T-cell (primary cell): ENCODE measurements at places on chromosomes 6 and 20.
A peak's percentile ranks its signal among the peaks of the same experiment; 100 is the strongest.

GRCh38 chr6:54245265-54245664 lies 63.0 kb upstream of the TINAG start:
- DNase-seq = no peak

DNA sequence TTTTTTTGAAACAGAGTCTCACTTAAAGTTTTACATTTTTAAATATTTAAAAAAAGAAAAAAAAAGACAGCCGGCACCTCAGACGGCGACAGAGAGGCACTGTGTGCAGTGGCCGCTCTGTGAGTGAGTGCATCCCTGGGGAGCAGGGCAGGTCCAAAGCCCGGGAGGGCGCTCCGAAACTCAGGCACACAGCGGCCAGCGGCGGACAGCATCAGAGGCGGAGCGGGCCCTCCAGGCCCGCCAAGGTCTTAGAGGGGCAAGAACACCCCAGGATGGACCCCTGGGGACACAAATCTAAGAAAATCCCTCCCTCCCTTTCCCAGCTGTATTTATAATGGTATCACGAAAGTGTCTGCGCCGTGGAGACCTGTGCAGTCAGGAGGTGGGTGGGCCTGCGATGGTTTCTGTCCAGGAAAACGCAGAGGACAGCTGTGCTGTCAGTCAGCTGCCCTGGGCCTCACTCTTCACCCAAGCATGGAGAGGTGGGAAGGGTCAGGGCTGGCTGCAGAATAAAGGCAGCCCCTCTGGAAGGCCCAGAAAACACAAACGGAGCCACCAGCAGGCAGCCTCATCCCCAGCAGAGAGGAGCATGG lies 43.8 kb downstream of the TAF4 start:
- DNase-seq = no peak

DNA sequence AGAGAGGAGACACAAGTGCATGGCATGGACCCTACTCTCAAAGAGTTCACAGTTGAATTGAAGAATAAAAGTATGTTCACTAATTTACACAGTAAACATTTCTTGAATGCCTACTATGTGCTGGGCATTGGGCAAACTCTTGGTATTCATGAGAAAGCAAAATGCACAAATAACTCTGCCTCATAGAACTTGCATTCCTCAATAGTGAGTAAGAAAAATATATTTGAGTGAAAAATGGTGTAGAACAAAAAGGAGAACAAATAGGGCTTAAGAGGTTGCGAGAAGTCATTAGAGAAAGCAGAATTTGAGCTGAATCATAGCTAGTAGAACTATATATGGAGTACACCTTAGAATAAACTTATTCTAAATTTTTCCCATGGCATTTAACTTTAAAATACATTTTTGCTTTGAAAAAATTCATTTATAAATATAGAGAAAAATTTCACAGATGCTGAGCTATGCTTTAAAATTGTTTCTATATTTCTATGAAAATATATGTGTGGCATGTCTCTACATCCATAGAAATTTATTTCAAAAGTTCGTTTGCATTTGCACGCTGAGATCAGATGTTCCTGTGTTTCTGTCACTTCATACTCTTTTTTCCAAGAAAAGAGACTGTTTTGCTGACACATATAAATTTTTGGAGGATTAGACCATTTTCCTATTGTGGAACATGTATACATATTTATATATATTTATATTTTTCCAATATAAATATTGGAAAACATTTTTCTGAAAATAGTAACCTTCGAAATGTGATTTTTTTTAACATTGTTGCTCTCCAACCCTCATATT lies 236.1 kb downstream of the KCNQ5 start:
- no peak for DNase-seq

GRCh38 chr6:110949679-110950285 lies 8.7 kb upstream of the GTF3C6 start:
- DNase-seq = no peak

DNA sequence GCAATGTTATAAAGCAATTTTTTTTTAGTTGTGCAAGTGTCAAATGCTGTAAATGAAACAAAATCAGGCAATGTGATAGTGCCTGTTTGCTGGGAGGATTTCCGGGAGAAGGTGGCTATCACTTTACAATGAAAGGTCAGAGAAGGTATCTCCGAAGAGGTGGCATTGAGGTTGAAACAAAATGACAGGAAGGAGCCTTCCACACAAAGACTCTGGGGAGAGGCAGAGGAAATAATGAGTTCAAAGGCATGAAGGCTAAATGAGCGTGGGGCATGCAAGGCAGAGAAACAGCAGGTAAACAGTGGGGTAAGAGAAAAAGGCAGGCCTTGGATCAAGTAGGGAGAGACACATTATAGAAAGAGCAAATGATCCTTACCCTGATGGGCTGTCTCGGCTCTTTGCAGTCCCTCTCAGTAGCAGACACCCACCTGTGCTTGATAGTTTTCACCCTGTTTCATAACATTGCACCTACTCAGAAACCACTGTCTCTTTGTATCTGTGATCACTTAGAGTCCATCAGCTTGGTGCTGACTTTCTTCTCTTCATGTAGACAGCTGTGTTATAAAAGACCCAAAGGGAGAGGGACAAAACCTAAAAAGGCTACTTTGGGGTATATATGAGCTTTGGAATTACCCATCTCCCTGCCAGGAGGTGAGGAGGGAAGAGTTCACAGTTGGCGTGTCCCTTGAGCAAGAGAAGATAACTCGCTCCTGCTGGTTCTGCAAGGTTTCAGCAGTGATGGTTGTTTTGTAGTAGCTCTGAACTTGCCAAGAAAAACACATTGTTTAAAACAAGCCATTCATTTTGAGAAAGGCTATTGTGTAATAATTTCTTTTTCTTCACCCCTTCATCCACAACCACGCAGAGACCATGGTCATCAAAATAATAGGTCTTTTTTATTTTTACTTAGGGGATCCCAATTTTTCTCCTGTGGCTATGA lies 22.3 kb downstream of the NRN1 start:
- DNase-seq = peak; percentile 13

GRCh38 chr20:22579119-22579427 lies 5.3 kb downstream of the FOXA2 start:
- no peak for DNase-seq

DNA sequence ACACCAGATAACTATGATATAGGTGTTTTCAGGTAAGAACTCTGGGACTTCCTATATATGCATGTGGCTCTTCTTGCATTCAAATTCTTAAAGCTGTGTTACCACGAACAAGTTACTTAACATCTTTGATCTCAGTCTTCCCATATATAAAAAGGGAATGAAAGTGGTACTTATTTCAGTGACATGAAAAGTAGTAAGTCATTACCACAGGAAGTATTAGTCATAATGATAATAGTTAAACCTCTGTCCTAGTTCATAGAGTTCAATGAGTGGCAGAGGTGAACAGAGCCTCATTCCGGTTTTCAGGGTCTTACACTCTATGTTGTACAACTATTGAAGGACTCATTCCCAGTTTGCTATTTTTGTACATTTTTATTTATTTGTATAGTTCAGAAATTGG lies 237.0 kb downstream of the NKAIN2 start:
- no peak for DNase-seq

DNA sequence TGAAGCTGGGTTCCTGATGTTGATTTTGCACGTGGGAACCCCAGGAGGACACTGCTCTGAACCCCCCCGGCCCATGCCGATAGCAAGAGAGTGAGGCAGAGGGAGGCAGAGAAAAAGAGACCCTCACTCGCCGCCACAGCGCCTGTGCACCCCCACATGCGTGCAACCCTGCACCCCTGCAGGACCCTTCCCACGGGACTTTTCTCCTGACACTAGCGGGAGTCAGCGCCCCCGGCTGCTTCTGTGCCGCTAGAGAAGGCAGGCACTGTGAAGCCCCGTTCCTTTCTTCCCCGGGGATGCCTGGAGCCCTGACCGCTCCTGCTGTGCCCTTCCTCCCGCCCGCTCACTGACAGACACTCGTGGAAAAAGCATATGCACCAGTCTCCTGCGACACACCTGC lies 67.4 kb downstream of the GMPR start:
- no peak for DNase-seq

- DNase-seq = no peak
These were observed 334.6 kb downstream of the ESR1 start for GRCh38 chr6:152142105-152142504.

DNA sequence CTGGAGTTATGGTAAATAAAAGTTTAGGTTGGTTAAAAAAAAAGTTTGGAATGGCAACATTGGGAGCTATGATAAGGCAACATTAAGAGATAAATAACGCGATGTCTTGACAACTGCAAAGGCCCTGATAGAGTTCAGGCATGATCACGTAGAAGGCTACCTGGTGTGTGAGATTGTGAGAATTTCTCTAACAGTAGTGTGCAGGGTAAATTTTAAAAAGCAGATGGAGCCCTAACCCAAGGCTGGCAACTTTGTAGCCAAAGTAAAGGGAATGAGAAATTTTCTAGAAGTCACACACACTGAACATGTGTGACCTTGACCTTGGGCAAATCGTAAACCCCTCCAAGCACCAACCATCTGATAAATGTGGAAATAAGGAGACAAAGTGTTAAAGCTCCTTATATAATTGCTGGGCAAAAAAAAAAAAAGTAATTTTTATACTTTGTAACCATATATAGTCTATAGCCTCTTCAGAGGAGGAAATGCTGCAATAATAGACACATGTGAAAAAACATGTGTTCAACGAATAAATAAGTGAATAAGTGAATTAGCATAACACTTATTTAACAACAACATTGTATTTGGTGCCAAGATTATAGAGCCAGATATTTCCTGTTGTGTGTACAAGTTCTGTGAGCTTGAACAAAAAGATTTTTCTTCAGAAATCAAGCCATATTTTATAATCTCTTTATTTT lies 18.2 kb downstream of the KCNQ5 start:
- no peak for DNase-seq

GRCh38 chr6:107744927-107745326 lies 79.2 kb downstream of the SCML4 start:
- no peak for DNase-seq

- DNase-seq = no peak
These were observed 21.6 kb upstream of the GFOD1 start for GRCh38 chr6:13508711-13509705.

DNA sequence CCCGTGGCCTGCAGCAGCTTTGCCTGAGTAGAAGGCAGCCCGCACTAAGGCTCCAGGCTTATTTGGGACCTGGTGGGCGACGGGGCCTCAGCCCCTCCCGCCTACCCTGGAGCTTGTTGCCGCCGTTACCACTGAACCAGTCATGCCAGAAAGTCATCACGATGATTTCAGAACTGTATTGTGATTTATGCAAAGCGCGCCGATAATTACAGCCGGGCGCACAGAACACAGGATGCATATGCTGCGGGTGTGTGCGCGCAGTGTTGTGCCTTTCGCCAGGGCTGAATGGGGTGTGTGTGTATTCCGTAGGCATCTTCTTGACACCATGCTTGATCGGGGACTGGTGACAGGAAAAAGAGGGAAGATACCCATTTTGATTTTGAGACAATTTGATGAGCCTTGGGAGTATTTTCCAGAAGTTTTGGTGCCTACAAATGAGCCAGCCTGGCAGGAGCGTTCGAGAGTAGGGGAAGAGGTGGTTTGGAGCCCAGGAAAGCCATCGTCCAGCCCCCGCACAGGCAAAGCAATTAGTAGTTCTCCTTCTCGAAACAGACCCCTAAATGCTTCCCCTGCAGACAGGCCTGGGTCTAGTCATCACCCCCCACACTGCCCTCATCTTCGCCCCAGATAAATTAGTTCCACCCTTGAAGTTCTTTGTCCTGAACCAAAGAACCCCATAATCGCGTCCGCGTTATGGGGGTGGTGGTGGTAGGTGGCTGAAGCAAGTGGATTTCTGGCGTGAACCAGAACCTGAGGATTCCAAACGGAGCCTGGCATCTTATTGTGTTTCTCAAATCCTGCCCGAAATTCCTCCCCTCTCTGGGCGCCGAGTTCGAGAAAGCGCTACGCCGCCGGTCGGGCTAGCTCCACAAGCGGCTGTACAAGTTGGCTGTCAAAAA lies 1.9 kb upstream of the NR2E1 start:
- no peak for DNase-seq

DNA sequence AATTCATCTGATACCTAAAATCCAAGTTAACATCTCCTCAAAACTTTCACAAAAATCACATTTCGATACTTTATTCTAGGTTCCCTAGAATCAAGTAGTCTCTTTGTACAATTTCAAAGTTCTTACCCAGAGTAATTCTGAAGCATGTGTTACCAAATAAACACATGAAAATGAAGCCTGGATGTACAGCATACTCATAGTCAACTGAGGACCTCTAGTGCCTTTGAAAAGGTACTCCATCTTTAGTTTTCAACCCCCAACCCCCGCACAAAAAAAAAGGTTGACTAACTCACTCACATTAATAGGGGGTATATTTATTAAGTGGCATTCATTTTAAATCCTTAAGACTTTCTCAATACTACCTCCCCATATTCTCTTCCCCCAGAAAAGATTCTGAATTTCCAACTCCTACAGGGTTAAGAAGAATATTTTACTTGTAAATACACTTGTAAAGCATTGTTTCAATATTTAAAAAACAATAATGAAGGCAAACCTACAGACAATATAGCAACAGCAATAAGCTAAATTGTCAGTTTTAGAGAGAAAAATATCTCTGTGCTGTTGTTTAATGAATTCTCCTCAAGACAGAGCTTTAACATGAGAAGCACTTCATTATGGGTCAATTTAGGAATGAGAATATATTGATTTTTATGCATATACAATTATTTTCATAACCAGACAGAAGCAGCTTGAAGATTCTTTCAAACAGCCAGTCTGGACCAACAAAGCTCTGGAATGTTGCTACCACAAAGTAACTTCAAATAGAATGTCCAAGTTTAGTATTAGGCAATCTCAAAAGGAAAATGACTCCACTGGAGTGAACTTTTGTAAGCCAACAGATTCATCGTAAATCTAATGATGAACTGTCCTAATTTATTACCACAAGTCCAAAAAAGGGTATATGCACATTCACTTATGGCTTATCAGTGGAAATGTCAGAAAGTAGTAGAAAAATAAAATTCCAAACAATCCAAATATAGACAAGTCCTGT lies 3.3 kb downstream of the PLN start:
- no peak for DNase-seq

- DNase-seq = no peak
These were observed 97.9 kb downstream of the GJA1 start for GRCh38 chr6:121533321-121533841.

DNA sequence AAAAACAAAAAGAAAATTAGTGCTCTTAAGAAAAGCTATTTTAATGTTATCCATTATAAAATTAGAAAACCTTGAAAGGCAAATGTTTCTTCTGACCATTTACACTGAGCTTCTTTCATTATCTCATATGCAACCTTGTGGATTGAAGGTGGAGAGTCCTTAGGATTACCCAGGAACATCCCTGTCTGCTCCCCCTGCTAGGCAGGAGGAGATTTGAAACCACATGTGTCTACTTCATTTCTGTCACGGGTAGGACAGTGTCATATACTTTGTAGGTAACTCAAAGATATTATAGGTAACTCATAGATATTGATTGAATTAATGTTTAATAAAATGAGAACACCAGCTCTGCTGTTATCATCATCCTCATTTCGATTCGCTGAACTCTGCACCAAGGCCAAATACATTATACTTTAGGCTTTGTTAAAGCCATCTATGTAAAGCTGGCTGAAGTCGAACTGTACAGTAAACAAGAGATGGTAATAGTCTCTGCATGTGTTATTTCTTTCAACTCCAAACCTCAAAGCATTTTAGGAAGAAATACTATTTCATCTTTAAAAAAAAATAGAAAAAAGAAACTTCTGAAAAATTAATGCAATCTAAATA lies 49.5 kb downstream of the HDAC2 start:
- no peak for DNase-seq

- no peak for DNase-seq
These were observed 12.8 kb downstream of the RNF114 start for GRCh38 chr20:49948809-49949507.
